ENCODE measurements at places on chromosomes 5 and 9.

- no peak for DNase-seq
Measured at GRCh38 chr5:13943676-13944075, 812 bp downstream of the DNAH5 start.

DNA sequence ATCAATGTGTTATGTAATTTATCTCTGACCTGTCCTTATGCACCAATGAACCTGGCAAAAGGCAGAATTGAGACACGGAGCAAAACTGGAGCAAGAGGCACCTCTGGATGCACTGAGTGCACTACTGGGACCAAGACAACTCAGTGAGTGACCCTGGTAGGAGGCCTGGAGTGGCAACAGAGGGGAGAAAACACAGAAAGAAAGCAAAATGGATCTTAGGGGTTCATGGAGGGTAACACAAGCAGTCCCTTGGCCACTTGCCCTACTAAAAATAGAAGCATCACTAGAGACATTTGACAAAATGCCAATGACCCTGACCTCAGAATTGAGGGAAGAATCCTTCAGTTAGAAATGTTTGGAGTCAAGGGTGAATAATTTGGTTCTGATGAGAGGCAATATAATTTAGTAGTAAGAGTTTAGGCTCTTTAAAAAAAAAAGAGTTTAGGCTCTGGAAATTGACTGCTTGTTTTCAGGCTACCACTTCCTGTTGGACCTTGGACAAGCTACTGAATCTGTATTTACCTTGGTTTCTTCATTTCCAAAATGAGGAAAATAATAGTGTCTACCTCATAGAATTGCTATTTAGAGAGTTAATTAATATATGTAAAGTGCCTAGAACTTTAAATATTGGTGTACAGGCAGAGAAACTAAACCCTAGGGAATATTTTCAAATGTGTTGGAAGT is 234.9 kb upstream of the TARS1 start:
- DNase-seq: no peak

GRCh38 chr9:123500336-123500735 is 144.3 kb downstream of the CRB2 start:
- DNase-seq: no peak

DNA sequence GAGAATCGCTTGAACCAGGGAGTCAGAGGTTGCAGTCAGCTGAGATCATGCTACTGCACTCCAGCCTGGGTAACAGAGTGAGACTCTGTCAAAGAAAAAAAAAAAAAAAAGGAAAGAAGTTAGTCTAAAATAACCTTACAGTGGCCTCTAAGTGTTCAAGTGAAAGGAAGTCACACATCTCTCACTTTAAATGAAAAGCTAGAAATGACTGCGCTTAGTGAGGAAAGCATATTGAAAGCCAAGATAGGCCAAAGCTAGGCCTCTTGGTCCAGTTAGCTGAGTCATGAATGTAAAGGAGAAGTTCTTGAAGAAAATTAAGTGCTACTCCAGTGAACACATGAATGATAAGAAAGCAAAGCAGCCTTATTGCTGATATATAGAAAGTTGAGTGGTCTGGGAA is 38.1 kb downstream of the ITGA1 start:
- no peak for DNase-seq

GRCh38 chr5:107396351-107396690 is 274.4 kb downstream of the EFNA5 start:
- no peak for DNase-seq

- no peak for DNase-seq
Measured at GRCh38 chr9:107464516-107464915, 25.1 kb downstream of the KLF4 start.

DNA sequence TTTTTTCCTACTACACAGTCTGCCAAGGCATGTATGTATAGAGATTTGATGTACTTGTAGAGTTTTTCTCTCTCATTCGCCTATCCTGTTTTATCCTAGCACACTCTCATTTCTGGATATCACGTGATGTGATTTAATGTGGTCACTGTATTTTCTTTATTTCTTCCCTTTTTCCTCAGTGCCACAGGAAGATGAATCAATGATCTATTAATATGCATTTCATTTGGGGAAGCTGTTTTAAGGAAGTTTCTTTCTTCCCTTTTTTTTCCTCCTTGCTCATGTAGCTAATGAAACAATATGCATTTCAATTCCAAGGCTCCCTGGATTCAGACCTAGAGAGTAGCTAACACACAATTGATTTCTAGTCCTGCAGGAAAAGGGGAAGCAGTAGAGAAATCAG is 506.3 kb upstream of the WWC1 start:
- no peak for DNase-seq

DNA sequence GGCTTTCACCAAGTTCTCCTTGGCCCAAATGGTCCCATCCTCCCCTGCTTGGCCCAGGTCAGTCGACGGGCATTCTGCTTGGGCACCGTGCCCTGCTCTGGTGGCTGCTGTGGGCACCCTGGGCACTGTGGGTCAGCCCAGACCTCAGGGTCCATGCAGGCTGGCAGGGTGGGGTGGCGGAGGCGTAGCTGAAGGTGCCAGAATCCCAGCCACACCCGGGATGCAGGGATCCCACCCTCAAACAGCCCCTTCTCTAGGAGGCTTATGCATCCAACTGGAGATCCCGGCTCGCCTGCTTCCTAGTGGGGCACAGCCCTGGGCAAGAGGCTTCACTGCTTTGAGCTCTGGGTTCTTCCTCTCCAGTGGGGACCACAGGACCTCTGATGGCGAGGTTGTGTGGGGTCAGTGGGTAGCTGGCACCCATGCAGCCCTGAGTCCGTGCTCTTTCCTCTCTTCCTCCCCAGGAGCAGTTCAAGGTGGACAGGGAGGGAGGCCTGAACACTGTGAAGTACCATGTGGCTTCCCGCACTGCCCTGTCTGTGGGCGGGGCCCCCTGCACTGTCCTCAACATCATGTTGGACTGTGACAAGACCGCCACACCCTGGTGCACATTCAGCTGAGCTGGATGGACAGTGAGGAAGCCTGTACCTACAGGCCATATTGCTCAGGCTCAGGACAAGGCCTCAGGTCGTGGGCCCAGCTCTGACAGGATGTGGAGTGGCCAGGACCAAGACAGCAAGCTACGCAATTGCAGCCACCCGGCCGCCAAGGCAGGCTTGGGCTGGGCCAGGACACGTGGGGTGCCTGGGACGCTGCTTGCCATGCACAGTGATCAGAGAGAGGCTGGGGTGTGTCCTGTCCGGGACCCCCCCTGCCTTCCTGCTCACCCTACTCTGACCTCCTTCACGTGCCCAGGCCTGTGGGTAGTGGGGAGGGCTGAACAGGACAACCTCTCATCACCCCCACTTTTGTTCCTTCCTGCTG is 9.4 kb downstream of the B4GALT7 start:
- no peak for DNase-seq

GRCh38 chr5:172941067-172941516 is 18.1 kb upstream of the RPL26L1 start:
- DNase-seq: no peak

- no peak for DNase-seq
Measured at GRCh38 chr5:179199246-179199645, 139.1 kb downstream of the ZNF354C start.

- DNase-seq: no peak
Measured at GRCh38 chr9:88196142-88196790, 58.0 kb upstream of the SPATA31C2 start.

GRCh38 chr9:115847216-115847615 is 306.4 kb upstream of the PAPPA start:
- DNase-seq: peak; percentile 72

All from fibroblast of lung (primary cell).